ENCODE measurements at places on chromosomes 12 and 14. TPM values are rescaled to one million over a fixed set of nuclear protein-coding genes. Genes with fewer than 3 reads are reported as not detected.

- no peak for DNase-seq
Measured at GRCh38 chr12:86711731-86712130, 455.5 kb upstream of the MGAT4C start.

Gene NIN
- 11.3 TPM for polyA plus RNA-seq

- DNase-seq: no peak
Measured at GRCh38 chr12:98612696-98613334, 19.3 kb downstream of the SLC25A3 start.

Gene DIO2
- polyA plus RNA-seq: 4.2 TPM

DNA sequence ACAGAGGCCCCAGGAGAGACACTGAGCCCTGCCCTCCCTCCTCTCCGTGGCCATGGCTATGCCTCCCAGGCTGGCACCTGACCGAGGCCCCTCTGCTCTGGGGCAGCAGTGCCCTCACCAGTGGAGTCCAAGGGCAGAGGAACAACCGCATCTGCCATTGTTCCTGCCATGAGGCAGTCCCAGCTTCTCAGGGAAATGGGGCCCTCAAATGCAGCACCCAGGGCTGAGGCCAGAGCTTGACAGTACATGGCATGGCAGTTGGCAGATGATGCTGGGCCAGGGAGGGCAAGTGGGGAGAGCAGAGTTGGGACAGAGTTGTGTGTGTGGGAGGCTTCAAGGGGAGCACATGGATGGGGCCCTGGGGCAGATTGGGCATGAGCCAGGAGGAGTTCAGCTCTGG lies 21.1 kb upstream of the KRT77 start:
- DNase-seq: no peak

Gene OR6C3
- polyA plus RNA-seq: not detected

GRCh38 chr12:93772003-93772700 lies 95.0 kb downstream of the CRADD start:
- no peak for DNase-seq

Gene FITM1
- polyA plus RNA-seq: 0.81 TPM

- DNase-seq: peak; percentile 7
Measured at GRCh38 chr14:60327447-60328331, 78.7 kb downstream of the PPM1A start.

DNA sequence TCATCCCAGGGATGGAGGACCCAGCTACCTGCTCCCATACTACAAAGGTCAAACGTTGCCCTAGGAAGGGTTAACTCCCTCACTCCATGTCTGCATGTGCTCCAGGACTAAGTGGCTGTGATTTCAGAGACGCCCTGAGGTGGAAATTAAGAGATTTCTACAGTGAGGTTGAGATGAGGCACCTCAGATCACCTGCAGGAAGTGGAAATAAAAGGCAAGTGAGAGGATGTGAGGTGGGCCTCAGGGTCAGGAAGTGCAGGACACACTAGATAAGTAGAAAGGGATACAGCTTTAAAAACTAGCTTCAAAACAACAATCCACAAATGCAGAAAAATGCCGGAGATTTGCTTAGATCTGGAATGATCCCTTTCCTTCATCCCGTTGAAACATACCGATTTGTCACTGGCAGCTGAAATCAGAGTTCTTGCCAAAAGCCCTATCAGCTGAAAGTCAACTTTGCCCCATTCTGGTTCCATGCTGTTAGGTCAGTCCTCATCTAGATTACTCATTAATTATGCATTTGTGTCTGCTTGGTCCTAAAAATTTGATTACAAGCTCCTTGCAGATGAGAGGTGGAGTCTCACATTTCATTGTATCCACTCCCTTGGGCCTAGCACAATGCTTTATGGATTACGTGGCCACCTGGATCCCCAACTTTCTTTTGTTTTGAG lies 6.6 kb downstream of the PLBD1 start:
- DNase-seq: no peak

Gene RIN3
- 21.7 TPM for polyA plus RNA-seq

GRCh38 chr12:76898442-76898841 lies 19.6 kb upstream of the CSRP2 start:
- DNase-seq: no peak

Gene CFAP54
- 0.41 TPM for polyA plus RNA-seq

Gene C12orf42
- not detected for polyA plus RNA-seq

DNA sequence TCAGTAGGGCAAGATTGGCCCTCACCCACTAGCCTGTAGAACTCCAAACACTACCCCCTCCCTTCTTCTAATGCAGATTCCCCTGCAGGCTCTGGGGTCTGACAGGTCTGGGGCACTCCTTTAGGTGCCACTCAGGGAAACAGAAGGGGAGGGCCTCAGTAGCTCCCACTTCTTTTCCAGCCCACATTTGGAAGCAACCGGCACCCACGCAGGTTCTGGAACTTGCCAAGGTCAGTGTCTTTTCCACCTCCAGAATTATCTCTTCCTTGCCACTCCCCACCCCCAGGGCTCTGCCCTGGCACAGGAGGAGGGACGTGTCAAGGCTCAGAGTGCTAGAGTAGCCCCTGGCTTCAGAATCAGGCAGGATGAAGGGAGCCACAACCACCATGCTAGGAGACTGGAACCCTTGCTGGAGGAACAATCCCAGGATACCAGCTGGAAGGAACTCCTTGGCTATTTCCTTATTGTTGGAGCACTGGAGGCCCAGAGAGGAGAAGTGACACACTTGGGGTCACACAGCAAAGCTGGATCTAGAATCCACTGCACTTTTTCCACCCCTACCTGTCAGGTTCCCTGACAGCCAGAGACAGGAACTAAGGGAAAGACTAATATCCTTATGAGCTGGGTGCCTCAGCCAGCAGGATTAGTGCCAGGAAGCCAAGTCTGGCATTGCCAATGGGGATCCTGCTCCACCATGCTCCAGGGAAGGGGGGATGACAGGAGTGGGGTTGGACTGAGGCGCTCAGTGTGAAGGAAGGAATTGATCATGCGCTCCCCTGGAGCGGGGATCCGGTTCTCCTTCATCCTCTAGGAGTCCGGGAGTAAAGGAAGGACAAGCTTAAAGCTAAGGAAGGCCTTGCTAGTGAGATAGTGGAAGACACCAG lies 1.8 kb upstream of the FIGNL2 start:
- DNase-seq: no peak
